COR-L47 (cell line): ENCODE measurements at places on chromosomes 3 and 15.

DNA sequence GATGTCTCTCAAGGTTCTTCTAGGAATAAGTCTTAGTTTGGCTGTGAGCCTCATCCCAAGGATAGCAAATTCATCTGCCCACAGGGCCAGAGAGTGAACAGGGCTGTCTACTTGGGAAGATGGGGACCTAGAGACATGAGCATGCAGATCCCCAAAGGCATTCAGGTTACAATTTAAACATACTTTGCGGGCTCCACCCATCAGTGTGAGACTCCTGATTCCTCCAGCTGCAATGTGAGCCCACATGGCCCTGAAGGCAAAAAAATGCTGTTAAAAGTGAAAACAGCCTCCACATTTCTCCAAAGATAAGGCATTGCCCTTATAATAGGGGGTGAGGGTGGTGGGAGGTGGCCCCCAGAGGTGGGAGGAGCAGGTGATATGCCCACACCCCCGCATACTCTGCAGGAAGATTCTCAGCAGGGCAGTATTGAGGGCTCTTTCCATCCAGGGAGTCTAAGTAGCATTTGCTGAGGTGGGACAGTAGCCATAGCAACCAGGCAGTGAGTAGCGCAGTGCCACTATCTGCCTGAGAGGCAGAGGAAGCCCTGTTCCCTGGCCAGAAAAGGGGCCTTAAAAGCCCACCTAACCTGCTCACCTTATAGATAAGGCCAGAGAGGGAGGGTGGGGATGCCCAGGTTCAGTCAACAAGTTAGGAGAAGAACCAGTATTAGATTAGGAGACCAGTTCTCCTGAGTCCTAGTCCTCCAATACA is 31.2 kb downstream of the TGM4 start:
- DNase-seq, result no peak

- no peak for DNase-seq
Observed at GRCh38 chr3:170338690-170339340, 18.7 kb upstream of the SKIL start.

GRCh38 chr3:159472611-159473010 is 516.0 kb upstream of the IL12A start:
- DNase-seq, result no peak

- no peak for DNase-seq
Observed at GRCh38 chr15:40106203-40107161, 2.2 kb downstream of the BMF start.

GRCh38 chr3:21345382-21345976 is 405.5 kb downstream of the ZNF385D start:
- no peak for DNase-seq

GRCh38 chr3:188077160-188077799 is 76.7 kb upstream of the LPP start:
- no peak for DNase-seq

- no peak for DNase-seq
Observed at GRCh38 chr3:111369958-111370357, 172.0 kb upstream of the CD96 start.

- DNase-seq, result no peak
Observed at GRCh38 chr15:33200444-33200843, 5.9 kb upstream of the FMN1 start.

- DNase-seq, result no peak
Observed at GRCh38 chr3:141218162-141218835, 13.3 kb upstream of the PXYLP1 start.

DNA sequence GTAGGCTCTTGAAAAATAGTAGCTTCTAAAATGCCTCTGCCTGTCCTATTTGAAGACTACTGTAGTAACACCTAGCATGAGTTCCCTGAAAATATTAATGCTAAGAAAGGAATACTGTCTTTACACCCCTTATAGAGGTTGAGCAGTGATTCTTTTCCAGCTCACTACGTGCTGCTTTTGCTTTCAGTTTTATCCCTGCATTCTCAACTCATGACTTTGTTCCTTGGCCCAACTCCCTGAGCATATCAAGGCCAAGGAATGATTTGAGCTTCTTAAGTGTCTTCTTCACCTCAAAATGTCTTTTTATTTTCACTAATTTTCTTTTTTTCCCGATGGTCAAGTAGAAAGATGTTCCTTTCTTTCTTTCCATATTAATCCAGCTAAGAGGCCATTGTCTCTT is 16.5 kb upstream of the P2RY13 start:
- DNase-seq, result no peak

DNA sequence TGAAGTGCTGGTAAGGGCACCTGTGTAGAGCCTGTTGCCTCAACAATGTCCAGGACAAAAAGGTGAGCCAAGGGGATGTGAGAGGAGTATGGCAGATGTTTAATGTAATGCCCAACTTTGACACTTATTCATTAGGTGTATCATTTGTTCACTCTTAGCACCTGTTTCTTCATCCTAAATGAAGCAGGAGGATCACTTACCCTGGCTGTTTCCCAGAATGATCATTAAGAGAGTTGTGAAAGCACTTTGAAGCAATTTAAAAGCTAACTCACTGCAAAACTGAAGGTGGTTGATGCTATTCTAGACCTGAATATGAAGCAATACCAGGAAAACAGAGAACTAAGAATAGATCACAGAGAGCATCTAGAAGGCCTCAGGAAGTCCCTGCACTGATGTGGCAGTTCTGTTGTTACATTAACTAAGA is 3.4 kb upstream of the HHLA2 start:
- DNase-seq, result no peak

- DNase-seq, result no peak
Observed at GRCh38 chr3:31766669-31767068, 214.4 kb downstream of the OSBPL10 start.

DNA sequence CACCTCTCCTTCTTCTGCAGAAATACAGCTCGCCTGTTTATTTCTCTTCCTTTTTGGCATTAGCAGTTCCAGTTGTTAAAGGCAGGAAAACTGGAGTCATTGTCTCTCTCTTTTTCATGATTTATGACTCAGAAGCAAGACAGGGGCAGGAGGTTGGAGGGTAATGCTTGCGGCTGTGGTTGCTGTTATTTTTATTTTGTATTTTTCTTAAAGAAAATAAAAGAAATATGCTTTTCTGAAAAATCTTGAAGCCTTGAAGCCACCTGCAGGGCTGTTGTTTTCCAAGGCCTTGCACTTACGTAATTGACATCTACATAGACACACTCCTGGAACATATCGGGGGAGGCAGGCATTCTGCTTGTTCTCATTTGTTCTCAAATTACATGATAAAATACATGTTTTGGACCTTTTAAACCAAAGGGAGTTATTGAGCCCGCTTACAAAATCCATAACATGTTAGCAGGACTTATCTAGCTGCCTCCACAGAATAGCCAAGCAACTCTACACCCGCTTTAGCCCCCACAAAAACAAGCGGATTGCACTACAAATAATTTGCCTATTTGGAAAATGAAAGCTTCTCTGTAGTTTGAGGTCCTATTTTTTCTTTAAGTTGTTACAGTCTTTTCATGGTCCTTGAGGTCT is 1004.6 kb upstream of the NR2F2 start:
- DNase-seq, result no peak

DNA sequence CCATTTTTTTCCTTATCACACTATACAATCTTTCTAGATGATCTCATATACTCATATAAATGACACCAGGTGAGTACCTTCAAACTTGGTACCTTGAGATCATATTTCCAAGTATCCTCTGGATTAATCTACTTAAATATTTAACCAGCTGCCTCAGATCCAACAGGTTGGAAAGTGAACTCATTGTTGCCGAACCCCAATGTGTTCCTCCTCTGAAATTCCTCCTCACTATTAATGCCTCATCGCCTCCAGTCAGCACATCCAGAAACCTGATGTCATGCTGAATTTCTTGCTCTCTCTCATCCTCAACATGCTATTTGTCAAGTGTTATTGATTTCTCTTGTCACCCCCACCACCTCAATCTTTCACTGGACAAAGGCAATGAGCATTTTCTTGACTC is 221.8 kb downstream of the FMN1 start:
- DNase-seq, result no peak

DNA sequence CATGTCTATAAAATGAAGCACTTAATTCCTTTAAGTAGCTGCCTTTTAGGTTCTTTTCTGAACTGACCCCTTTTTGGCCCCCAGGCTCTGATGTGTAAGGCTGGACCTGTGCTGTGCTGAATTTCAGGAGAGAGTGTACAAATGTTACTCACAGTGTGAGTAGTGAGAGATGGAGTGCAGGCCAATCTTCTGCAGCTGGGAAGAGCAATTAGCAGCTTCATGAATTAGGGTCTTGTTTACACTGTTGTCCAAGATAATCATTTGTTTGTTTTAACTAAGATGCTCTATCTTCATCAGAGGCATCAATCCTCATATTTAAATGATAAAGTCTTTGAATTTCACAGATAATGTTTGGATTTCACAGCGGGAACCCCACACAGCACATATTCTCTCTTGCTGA is 19.4 kb downstream of the ARPP21 start:
- peak; percentile 25 for DNase-seq

DNA sequence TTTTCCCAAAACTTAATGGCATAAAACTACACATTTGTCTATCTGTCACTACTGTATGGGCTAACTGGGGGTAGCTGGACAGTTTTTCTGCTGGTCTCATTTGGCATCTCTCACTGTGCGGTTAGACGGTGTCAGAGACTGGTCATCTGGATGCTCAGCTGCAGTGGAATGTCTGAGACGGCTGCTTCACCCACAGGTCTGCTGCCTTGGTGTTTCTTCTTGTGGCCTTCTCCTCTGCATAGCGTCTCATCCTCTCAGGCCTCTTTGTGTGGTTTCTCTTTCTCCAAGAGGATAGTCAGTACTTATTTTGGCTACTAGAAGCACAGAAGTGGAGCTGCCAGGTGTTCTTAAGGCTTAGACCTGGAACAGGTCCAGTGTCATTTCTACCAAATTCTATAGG is 35.9 kb upstream of the GOLGA6L9 start:
- DNase-seq, result no peak

DNA sequence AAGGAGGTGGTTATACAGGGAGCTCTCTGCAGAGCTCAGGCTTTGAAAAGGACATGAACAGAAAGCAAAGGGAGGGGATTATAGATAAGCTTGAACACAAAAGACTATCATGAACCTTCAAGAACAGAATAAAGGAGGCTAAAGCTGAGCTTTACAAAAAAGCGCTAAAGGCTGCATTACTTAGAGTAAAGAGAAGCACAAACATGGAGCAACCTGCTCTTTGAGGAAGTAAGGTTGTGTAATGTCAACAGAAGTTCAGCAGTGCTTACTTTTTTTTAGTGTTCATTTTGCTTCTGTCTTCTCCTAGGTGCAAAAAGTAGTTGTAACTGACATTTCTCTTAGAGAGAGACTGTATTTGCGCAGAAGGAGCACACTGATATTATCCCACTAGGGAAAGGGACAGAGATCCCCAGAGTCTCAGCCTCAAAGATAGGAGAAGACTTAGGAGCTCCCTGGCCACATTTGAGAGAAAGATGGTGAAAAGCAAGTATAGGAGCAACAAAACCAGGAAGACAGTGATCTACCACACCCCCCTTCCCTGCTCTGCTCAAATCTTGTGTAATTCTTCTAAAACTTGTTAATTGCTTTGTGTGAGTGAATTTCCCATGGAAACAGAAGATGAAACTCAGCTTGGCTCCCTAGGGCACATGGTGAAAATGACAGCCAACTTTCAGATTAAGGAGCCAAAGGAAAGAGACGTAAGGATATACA is 54.7 kb downstream of the QTRT2 start:
- DNase-seq, result no peak

DNA sequence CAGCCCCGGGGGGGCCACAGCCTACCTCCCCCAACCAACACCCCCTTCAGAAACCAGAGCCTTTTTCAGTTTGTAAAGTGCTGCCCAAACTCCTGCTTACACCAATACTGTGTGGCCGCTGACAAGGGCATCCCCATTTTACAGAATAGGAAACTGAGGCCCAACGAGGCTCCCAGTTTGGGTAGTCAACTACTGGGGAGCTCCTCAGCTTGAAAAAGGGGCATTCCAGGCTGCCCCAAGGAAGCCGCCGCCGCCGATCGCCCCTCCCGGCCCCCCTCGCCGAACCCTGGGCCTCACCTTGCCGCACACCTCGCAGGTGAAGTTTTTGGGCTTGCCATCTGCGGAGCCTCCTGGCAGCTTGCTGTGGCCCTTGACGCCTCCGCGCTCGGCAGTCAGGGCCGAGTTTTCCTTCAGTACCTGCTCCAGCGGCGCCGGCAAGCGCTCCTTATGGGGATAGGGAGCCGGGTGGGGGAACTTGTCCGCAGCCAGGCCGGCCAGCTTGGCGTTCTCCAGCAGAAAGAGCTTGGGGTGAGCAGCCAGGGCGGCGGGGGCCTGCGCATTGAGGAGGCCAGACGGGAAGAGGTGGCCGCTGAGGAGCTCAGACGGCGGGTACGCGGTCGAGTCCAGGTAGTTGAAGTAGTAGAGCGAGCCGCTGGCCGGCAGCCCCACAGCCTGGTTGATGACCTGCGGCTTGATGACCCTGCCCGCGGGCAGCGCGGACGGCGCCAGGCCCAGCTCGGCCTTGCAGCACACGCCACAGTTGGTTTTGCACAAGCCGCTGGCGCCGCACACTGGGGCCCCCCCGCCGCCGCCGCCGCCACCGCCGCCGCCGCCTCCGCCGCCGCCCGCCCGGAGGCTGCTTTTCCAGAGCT is 1.4 kb downstream of the FEZF2 start:
- DNase-seq, result no peak

- DNase-seq, result no peak
Observed at GRCh38 chr3:32551496-32551895, 19.2 kb downstream of the DYNC1LI1 start.

DNA sequence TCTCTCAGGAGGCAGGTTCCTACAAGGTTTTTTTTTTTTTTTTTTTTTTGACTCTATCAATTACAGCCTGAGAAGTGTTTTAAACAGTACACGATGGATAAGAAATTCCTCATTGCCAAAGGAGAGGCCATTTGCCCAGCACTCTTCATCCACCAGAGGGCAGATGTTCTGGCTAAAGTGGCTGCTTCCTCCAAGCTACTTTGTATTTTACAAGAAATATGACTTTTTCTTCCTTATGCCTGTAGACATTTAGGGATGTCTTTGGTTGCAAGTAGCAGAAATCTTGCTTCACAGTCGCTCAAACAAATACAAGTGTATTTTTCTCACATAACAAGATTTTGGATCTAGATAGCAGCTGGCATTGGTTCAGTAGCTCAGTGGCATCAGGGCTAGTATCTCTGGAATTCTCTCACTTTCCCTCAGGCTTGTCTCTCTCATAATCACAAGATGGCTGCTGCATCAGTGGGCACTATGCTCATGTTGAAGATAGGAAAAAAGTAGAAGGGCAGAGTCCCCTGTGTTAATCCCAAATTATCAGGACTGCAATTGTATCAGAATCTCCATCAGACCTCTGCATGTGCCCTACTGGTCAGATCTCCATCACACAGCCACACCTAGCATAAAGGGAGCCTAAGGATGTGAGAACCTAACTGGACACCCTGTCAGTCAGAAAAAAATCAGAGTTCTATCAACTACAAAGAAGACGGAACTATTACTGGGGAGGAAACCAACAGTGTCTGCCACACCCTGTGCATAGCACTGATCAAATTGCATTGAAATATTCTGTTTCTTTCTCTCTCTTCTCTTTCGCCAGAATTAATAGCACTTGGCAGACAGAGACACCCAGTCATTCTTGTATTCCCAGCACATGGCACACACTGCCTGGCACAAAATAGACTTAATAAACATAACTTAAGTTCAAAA is 138.9 kb upstream of the COL8A1 start:
- no peak for DNase-seq
